ENCODE measurements at places on chromosomes 2 and 18.

DNA sequence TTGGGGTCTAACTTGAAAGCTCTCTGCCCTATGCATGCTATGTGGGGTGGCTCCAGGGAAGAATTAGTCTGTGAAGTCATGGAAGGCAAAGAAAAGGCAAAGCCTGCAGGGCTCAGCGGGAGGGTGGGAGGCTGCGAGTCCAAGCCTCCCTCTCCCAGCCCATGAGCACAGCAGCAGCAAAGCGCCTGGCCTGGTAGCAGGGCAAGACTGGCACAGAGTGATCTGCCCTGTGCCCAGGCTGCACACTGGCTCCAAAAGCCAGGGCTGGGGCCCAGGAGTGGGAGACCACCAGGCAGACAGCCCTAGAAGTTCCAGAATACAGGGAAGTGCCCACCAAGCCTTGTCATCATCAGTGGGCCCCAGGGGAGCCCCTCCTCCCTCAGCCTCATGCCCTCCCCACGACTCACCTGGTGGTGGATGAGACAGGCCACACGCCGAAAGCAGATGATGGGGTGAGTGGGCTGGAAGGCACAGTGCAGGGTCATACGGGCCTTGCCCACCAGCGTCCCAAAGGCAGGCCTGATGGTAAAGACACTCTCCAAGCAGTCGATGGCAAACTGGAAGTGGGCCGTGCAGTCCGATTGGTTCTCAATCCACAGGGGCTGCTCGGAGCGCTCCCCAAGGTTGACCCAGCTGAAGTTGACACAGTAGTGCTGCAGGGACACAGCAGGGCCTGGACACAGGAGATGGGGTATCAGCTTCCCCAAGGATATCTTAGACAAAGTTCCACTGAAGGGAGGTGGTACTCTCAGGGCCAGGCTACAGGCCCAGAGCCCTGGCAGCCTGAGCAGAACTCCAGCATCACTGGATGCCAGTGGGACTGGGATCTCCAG is 12.1 kb downstream of the CFAP65 start:
- no peak for DNase-seq

- DNase-seq, result no peak
Observed at GRCh38 chr2:240819858-240820606, at the start of gene KIF1A. Gene KIF1A (minus strand): TSS chr2:240820219. CDS start chr2:240797752, 22,467 bp downstream.

DNA sequence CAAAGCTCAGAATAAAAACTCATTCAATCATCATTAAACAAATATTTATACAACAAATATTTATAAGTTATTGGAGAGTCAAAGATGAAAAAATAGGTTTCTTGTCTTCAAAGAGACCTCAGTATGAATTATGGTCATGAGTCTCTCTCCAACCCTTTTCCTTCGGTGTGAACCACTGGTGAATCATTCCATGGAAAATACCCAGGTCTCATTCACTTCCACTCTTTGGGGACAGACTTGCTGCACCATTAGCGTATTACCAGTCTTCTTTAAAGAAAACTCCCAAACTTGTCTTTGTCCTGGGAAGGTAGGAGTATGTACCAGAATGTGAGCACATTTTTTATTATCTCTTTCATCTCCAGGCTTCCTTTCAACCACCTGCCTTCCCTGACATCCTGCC is 257.4 kb upstream of the RBMS1 start:
- no peak for DNase-seq

DNA sequence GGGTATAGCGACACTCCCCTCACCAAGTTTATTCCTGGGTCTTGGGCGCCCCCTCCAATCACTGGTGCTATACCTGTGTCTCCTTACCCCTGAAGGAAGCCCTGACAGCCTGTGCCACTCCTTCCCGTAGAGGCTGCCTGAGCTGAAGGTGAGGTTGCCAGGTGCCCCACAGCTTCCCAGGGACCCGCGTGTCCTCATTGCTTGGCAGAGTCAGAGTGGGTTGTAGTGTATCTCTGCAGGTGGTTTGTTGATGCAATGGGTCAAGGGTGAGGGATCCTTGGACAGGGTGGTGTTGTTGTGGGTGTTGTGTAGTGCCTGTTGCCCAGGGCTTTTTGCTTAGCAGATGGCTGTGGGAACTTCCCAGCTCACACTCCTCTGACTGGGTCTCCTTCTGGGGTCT is 438.7 kb upstream of the FSIP2 start:
- no peak for DNase-seq

GRCh38 chr2:221197225-221197856 is 374.8 kb downstream of the EPHA4 start:
- DNase-seq, result no peak

DNA sequence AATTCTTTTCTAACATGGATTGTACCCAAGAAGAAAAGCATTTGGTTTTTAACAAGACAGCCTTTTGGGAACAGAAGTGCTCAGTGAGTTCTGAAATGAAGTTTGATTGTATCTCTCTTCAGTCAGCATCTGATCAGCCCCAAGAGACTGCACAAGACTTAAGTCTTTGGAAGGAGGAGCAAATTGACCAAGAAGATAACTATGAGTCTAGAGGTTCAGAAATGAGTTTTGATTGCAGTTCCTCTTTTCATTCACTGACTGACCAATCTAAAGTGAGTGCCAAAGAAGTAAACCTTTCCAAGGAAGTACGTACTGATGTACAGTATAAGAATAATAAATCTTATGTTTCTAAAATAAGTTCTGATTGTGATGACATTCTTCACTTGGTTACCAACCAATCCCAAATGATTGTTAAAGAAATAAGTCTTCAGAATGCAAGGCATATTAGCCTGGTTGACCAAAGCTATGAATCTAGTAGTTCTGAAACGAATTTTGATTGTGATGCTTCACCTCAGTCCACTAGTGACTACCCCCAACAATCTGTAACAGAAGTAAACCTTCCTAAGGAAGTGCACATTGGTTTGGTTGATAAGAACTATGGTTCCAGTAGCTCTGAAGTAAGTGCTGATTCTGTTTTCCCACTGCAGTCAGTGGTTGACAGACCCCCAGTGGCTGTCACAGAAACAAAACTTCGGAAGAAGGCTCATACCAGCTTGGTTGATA is 31.2 kb downstream of the ZDBF2 start:
- DNase-seq, result no peak

GRCh38 chr2:147792966-147793617 is 51.7 kb upstream of the ACVR2A start:
- no peak for DNase-seq

GRCh38 chr18:56108478-56109367 is 520.7 kb upstream of the TCF4 start:
- DNase-seq, result no peak

- DNase-seq, result no peak
Observed at GRCh38 chr2:217329023-217329431, 469.2 kb upstream of the TNP1 start.

Data from activated naive CD4-positive, alpha-beta T cell treated with anti-CD3 and anti-CD28 coated beads, Interleukin-2, amount 10 ng/mL, durations not matched to agents 7 days and 5 days (primary cell).